ENCODE measurements at places on chromosomes 6 and 20.

DNA sequence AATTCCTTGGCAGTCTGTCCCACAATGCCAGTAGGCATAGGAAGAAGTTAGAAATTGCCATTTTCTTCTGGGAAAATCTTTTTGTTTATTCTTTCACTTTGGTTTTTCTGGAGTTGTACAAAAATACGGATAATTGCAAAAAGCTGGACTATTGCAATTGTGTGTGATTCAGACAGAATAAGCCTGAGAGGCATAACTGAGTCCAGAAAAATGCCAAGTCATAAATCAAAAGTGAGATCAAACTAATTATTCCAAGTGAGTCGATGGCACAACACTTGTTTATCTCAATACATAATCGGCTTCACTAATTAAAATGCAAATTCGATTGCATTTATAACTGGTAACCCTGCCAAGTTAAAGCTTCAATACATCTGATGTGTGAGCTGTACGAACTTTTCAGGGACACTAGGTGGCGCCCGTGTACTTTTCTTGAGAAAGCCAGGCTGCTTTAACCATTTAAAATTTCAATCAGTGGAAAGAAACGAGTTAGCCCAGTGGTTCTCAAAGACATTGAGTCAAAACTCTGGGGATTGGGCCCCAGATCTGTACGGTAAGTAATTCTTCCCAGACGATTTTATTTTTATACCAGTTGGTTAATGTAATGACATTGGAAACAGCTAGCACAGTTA, 102.6 kb downstream of the LAMP5 start:
- DNase-seq, result peak; percentile 13

- no peak for DNase-seq
Observed at GRCh38 chr20:34984756-34985261, 29.1 kb downstream of the MYH7B start.

DNA sequence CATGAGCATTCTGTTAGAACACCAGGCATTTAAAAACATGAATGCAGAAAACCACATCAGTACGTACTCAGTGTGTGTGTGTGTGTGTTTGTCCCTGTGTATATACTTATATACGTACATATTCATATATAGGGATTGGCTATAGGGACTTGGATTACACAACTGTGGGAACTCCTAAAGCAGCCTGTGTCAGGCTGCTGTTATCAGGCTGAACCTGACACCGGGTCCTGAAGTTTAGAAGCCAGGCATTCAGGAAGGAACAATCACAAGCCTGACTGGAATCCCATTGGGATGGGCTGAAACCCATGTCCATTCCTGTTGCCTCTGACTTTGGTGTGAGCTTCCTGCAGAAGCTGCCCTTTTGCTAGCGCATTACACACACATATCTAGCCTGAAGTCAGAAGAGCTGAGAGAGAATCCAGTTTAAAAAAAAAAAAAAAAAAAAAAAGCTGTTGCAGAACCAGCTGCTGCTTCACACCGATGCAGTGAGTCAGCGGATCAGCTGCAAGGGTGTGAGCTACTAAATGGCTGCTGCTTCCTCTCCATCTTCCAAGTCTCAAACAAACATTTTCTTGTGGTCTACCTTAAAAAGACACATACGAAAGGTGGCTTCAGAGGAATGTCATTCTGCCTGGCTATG, 348.1 kb downstream of the THBS2 start:
- no peak for DNase-seq

DNA sequence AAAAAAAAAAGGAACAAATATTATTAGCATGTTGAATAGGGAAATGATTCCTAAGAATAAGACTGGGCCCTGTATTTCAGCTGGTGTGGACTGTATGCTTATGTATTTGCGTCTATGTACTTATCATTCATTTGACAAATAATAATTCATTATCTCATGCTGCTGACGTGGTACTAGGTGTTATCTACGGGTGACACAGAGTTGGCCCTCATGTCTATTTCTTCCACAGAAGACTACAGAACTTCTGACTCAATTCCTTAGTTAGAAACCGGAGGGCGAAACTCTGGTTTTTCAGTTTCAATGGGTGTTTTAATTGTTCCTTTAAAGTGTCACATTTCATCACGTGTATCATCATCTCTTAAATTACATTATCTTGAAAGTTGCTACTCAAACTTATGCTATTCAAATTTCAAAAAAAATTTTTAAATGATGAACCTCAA, 305.9 kb downstream of the CLIC5 start:
- DNase-seq, result no peak

DNA sequence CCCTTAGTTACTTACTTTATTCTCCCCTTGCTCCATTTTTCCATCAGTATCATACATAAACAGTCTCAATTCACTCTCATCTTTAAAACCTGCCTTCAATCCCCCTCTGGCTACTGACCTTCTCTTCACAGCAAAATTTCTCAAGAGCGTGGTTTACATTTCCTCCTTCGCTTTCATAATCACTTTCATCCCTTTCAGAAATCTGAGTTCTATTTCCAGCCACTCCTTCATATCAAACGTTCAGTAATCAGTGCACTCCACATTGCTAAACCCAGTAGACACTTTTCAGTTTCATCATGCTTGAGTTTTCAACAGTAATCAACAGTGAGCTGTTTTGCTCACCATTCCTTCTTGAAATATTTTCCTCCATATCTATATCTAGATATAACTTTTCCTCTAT, 176.7 kb upstream of the HSF2 start:
- DNase-seq, result no peak

DNA sequence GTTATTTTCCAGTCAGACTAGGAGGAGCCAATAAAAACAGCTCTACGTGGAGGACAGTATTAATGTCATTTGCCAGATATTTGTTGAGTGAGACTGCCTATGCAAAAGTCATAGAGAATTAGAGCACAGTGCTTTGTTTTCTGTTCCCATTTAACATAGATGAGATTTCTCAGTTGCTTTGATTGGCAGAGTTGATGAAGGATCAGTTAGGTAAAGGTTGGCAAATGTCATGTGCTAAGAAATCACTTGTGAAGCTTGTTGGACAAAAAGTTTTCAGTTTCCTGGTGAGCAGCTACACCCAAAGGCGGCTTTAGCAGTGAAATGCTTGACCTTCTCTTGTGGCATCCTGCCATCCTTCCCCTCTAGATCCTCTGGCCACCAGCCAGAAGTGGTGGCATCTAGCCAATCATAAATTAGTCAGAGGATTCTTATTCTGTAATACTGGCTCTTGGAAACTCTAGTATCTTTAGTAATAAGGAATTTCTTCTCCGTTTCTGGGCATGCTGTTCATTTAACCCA, 37.0 kb downstream of the BCKDHB start:
- DNase-seq, result peak; percentile 9

- no peak for DNase-seq
Observed at GRCh38 chr6:14665827-14666724, 548.5 kb downstream of the CD83 start.

DNA sequence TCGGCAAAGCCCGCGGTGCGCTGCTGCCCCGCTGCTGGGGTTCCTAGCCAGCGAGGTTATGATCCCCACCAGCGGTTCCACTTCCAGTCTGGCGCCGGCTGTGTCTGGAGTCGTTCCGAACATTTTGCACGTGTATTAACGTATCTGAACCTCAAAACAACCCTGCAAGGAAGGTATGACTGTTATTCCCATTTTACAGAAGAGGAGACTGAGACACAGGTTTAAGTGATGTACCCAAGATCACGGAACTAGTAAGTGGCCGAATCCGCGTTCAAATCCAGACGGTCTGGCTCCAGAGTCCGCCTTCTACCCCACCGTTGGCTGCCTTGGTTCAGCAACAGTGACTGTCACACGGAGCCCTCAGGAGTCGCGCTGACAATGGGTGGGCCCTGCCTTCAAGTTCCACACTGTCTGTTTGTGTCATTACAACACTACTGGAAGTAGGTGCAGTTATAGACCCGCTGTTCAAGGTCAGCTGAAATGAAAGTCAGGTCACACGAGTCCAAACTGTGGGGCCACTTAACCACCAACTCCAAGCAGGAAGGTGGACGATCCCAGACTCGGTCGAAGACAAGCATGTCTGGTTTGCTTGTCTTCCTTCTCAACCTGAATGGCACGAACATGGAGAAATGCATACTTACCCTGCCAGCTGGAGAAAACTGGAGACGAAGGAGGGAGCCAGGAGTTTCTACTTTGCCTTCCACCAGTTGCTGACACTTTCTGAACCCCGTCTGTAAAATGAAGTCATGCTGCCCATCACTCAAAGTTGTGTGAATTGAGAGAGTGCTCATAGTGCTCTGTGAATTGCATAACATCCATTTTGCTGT, 803 bp upstream of the SRXN1 start:
- no peak for DNase-seq

DNA sequence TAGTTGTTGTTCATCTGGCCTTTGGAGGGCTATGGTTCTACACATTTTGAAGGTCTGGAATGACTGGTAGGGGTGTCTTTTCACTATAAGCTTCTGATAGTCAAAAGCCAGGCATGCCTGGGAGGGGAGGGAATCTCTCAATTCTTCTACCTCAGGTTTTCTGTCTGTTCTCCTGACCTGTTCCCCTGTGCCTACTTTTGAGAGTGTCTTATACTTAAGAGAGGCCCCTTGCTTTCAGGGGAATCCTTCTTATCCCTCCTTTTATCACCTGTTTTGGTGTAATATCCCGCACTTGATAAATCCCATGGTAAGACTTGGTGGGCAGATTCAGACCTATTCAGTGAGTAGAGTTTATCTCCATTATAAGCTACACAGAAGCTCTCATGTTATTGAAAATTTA, 10.4 kb upstream of the SLC13A3 start:
- no peak for DNase-seq

DNA sequence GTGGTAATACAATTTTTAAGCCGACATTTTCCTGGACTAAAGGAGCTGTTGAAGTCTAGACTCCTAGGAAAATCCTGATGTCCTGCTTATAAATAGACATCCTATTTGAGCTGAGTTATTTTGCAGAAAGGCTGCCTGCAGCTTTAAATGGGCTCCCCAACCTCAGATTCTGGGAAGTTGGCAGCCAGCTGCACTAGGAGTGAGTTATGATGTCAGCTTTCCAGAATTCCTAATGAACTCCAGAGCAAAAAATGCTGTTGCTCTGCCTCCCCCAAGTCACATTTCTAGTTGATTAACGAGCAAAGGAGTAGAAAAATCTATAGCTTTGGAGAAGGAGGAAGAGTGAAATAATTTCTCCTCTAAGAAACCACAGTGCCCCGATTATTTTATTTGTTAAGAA, 346.3 kb upstream of the SULF2 start:
- no peak for DNase-seq

- DNase-seq, result no peak
Observed at GRCh38 chr6:159130846-159131245, 38.4 kb upstream of the FNDC1 start.

DNA sequence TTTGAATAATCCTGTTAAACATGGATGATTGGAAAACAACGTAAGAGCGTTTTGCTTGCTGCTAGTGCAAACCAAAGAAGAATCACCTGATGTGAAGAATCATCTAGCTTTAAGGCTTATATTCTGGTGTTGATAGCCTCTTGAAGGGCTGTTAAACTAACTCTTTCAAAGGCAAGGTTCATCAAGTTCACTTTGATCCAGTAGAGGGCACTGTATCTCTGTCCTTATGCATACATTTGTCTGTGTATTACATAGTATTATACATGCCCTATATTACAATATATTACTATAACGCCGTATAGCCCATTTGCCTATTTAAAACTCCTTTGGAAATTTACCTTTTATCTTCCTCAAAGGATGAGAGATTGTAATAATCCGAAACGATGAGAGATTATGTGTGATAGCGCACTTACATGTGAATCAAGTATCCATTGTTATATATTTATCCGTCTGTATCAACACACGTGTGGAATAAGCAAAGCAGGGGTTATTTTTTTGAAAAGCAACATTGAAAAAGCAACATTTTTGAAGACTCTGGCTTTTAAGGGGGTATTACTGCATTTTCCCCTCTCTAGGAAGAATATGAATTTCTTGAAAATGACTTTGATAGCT, 50.8 kb upstream of the NRN1 start:
- no peak for DNase-seq

- no peak for DNase-seq
Observed at GRCh38 chr6:137704802-137705159, 162.3 kb upstream of the TNFAIP3 start.

- DNase-seq, result no peak
Observed at GRCh38 chr20:16005021-16005914, 568.0 kb downstream of the KIF16B start.

DNA sequence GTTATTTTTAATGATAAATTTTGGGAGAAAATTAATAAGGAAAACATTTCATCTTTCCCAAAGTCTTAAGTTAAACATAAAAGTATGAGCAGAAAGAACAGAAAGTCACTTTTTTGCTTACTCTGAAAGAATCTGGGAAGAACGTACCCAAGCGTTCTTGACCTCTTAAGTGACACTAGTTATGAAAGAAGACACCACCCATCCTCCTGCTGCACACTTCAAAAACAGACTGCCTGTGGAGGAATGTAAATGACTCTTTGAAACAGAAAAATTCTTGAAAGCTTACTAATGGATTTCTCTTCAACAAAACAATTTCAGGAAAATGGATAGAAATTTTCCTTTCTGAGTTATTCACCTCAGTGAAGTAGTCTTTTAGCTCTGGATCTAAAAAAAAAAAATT, 227.7 kb downstream of the MEI4 start:
- DNase-seq, result no peak

DNA sequence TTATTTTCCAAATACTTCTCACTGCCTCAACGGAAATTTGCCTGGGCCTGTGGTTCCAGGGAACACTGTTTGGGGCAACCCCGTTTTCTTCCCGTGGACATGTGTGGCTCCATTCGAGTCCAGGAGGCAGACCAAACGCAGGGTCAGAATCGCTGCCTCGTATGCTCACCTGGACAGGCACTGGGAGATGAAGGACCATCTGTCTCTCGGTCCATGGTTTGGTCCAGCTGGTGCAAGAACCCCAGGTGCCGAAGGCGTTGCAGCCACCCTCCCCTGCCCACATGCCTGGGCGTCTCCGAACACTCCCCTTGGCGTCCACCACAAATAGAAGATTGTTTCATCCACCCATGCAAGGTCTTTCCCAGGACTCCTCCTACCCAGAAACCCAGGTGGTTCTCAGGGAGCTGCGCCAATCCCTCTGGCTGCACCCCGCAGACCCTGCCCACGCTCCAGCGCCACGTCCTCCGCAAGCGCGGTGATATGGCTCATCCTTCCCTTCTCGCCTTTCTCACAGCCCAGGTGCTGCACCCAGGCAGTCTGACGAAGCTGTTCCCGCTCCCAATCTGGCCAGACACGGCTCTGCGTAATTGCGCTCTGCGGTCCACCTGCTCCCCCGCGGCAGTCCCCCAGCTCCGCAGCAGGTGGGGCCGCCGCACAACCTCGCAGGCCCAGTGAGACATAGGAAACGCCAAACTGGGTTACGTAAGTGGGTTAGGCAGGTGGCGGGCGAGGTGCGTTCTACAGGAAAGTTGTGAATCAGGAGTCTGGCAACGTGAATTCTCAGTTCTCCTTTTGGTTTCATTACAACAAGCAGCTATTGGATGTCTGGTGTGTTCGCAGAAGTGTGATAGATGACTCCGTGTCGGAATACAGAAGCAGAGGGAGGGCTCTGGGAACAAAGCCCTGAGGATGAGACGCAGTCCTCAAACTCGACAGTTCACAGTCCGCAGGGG, 146.2 kb upstream of the ECI2 start:
- DNase-seq, result no peak
